ENCODE measurements at places on chromosomes 2 and 18.

DNA sequence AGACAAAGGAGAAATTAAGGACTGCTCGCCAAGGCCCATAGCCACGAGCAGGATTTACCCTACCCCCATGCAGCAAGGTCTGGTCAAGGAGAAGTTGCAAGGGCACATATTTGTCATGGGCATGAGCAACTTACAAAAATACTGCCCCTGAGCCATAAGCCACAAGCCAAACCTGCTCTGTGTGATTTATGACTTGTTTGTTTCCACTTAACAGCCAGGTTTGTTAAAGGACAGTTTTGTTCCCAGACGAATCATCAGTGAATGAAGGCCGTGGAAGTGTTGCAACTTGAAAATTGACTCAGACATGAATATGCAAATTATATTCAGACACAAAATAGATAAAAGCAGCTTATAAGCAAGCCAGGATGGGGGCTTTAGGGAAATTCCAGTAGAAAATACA lies 31.3 kb upstream of the EVA1A start:
- DNase-seq = no peak

DNA sequence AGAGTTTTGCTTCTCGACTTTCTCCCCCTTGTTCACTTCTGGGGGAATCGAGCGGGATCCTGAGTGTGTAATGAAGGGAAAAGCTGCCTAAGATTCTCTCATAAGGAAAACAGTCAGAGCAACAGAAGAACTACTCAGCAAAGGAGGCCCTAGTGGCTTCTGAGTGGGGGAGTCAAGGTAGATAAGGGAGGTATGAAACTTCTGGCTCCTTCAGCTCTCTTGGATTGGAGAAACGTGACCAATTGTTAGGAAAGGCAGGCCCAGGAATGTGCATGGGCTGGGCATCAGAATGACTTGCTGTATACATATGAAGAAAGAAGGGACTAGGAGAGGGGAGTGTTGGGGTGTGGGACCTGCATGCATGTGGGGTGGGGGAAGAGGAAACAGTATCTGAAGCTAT lies 73.1 kb downstream of the KCNS3 start:
- DNase-seq = no peak

DNA sequence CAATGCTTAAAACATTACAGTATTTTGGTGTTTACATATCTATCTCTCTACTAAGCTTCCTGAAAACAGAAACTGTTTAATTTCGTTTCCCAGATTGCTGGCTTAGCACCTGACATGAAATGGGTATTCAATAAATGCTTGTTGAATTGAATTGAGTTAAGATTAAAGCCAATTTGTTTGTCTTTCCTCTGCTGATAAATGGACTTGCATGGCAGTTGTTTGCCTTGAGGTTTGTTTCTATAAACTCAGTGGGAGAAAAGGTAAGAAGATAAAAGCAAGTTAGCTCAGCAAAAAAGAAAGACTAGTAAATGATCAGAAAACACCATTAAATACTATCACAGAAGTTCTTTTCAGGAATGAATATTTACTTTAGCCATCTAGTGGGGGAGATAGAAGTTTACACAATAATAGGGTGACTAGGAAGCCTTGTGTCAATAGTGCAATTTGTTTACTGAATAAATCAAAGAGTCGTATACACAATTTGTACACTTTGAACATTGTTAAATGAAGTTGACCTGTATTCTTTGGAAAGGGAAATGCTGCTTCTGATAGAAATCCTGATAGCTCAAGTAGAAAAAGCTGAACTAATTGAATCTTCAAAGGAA lies 754.5 kb upstream of the FAM98A start:
- DNase-seq = no peak

GRCh38 chr2:60472041-60472440 lies 81.4 kb downstream of the BCL11A start:
- no peak for DNase-seq

GRCh38 chr2:191724015-191724414 lies 46.1 kb downstream of the NABP1 start:
- DNase-seq = no peak

DNA sequence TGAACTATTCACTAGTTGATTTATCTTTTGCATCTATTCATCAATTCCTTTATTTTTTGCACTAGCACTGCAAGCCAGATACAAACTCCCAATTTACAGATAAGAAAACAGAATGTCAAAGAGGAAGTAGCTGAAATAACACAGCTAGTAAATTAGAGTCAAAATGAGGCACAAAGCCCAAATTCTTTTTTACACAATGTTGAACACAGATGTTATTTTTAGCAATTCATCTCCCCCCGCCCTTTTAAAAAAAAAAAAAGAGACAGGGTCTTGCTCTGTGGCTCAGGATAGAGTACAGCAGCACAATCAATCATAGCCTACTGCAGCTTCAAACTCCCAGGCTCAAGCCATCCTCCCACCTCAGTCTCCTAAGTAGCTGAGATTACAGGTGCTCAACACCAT lies 127.8 kb downstream of the CCBE1 start:
- DNase-seq = no peak

- DNase-seq = no peak
Measured at GRCh38 chr2:118292991-118293390, 204.7 kb downstream of the INSIG2 start.
